Brain microvascular endothelial cell (primary cell): ENCODE measurements at places on chromosomes 7 and 10.

- DNase-seq = no peak
Measured at GRCh38 chr7:148803094-148803493, 81.0 kb downstream of the EZH2 start.

DNA sequence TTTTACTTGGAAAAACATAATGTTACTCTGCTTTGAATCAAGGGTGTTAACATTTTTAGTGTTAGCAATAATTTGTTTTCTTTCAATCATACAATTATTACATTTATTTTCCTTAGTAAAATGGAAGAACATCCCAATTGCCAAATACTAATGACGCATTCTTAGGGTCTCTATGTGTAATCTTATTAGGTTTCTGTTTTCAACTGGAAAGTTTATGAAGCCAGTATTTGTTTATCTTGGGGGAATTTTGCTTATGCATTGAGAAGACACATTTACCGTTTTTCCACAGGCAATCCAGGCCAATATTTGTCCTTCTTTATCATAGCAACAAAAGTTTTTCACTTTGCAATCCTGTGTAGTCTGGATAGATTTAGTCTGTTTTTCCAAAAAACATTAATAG is 134.5 kb downstream of the CPED1 start:
- no peak for DNase-seq

DNA sequence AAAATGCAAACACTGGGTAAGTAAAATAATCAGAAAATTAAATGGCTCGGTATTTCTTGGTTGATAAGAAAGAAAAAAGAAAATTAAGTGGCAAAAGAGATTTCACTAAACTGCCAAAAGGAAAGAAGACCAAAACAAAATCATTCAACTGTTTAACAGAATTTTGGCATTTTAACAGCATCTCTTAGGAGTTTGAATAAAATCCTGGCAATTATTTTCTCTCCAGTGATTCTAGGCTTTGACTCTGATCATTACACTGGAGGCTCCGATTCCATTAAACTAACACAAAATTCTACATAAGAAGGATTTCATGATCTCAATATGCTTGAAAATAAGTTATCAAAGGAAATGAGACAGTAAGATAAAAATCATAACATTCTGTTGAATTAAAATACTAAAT is 62.3 kb downstream of the ARHGAP21 start:
- no peak for DNase-seq

DNA sequence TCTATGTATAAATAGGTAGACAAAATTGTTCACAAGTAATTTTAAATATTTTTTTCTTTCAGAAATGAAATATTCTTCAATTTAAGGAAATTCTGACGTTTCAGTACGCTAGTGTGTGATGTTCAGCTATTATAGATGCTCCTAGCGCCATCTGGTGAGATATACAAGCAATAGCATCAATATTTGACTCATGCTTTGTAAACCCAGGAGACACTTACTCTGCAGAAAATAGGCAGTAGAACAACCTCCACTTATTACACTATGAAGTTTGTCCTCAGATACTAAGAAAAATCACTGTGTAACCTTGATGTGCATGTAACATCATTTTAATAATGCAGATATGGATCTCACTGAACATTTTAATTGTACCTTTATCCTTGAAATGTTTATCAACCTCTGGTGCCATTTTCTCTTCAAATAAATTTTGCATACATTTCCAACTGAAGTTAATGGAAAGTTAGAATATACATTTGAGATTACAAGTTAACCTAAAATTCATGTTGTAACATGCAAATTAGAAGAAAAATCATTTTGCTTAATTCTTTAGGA is 151.5 kb upstream of the FAM3C start:
- peak; percentile 40 for DNase-seq

DNA sequence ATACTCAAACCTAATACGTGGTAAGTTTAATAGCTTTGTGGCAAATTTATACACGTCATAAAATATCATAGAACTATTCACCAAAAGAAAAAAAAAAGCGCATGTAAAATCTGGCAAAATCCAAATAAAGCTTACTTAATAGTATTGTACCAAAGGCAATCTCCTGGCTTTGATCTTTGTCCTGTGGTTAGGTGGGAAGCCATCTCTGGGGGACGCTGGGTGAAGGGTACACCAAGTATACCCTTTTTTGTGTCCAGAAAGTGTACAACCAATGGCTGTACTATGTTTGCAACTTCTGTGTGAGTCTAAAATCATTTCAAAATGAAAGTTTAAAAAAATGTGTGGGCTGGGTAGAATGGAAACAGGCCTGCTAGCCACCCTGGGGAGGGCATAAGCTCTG is 47.6 kb upstream of the ENO4 start:
- DNase-seq = no peak

DNA sequence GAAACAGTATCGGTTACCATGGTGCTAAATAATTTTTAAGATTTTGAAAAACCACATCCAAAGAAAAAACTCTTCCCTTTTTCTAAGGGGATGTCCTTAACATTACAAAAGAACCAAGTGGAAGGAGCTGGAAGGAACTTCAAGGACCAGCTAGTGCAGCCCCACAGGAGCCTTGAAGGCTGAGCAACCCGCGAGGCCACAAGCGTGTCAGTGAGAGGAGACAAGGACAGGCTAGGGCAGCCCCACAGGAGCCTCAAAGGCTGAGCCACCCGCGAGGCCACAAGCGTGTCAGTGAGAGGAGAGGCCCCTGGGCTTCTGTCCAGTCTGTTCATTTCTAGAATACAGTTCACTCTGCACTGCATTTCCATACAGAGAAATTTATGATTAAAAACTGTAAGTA is 80.1 kb upstream of the ATP6V0A4 start:
- DNase-seq = no peak

GRCh38 chr7:92695308-92696261 is 105.4 kb upstream of the FAM133B start:
- peak; percentile 62 for DNase-seq

DNA sequence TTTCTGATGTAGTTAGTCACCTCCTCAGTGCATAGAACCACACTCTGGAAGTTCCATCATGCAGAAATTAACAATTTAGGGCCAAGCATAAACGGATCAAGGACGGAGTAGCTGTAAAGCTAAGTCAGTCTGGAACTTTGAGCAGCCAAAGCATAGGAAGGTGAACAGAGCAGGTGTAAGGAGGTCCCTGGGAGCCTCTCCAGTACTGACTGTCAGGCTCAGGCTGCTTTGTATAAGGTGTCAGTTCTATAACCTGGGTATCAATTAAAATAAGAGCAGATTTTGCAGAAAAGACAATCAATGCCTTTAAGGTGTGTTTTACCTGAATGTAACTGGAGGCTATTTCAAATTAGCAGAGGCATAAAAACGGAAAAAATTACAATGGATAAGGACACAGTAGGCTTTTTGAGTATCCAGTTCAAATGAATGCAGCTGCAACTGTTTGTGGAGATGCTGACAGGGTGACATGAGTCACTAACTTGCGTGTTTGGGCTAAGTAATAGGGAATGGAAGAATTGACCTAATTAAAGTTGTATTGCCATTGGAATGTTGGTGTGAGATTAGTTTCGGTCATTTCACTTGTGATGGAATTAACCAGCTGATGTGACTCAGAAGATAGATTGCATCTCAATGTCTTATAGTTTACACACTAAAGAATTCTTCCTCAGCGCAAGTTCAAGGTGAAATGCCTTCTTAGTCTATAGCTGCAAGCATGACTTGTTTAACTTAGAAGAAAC is 417.9 kb upstream of the CNTNAP2 start:
- no peak for DNase-seq

- DNase-seq = no peak
Measured at GRCh38 chr10:71015674-71016073, 127.3 kb upstream of the PCBD1 start.
